ENCODE measurements at places on chromosomes 2 and 18.
A peak's percentile ranks its signal among the peaks of the same experiment; 100 is the strongest.

GRCh38 chr18:45059695-45060094 lies 379.0 kb downstream of the SETBP1 start:
- peak; percentile 68 for DNase-seq

DNA sequence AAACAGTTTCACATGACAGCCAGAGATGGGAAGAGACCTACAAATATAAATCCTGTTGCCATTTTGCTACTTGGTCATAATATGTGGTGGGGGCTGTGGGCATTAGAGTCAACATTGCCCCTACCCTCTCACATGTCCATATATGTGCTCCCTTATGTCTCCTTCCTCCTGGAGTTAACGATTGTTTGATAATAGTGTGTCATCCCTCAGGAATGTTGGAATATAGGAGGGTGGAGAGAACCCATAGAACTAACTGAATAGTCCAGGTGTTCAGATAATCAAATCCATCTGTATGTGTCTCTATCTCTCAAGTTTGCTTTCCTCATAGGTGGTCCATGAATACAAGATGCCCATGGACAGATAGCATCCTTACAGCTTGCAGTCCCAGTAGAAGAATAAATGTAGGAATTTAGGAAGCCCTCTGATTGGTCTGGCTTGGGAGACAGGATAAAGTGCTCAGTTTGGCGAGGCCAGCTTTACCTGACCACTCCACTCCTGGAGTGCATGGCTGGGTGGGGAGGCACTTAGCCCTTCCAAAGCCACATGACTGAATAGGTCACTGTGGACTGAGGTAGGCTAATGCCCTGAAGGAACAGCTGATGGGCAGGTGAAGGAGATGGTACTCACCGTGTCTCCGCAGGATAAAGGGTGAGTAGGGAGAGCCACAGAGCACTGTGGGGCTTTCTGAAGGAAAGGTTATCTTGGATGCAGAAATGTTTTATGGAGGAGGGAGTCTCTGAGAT lies 166.9 kb downstream of the CDCA7 start:
- no peak for DNase-seq

GRCh38 chr2:55408918-55409868 lies 10.5 kb downstream of the CCDC88A start:
- no peak for DNase-seq

DNA sequence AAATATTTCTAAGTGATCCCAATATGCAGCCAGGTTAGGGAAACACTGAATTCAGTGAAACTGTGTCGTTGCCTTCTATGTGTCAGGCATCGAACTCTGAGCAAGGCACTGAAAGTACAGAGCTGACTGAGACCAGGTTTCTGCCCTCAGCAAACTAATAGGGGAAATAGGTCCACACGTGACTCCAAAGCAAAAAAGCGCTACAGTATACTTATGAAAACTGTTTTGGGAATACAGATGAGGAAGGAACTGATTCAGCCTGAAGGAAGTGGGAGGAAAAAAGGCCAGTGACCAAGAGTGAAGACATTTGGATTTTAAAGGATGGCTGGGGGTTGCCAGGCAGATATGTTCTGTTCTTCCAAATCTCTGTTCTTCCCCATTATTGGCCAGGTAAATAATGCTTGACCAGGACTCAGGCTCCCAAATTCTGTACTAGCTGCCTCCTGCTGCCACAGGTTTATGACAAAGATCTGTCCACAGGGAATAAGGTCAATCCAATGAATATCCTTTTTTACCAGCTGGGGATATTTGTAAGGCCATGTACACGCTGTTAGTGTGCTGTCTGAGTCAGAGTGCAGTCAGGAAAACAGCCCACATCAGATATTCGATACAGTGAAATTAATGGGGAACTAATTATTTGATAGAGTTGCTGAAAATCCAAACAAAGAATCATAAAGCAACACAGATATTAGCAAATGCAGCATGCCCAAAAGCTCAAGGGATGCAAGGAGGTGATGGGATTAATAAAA lies 24.5 kb upstream of the INPP4A start:
- DNase-seq = no peak

- DNase-seq = no peak
Observed at GRCh38 chr18:43589611-43590151, 312.4 kb upstream of the SYT4 start.

GRCh38 chr18:36496022-36496421 lies 198.5 kb downstream of the FHOD3 start:
- DNase-seq = no peak

DNA sequence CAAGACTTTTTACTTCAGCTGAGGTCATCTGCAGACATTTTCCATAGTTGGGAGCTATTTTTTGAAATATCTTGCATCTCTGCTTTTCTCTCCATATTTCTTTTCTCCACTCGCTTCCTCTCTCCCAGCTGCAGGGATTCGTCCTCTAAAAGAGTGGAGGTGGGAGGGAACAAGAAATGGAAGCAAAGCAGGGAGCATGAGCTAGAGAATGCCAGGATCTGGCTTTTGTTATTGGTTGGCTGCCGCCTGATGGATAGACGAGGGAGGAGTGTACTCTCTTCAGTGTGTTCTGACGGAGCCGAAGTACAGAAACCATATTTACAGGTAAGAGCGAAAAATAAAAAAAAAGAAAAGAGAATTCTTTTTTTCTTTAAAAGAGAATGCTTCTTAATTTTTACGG lies at the start of gene CSRNP3:
CSRNP3 (plus strand) TSS at position 282 of the 400 bp plus-strand sequence. CDS start 125,368 bp downstream, outside the sequence.
- no peak for DNase-seq

DNA sequence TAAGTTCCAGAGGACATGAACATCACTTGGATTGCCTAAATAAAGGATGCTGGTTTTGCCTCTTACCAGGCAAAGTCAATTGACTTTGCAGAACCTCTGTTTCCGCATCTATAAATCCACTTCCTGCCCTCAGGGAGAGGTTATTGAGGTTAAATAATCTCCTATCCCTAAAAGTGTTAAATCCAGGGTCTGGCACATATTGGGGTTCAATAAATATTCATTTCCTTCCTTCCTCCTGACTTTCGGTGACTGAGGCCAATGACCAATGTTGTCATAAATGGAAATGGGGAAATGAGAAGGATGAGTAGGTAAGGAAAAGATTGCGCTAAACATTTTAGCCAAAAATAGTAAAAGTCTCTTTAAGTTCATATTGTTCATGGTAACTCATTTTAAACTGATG lies 16.0 kb downstream of the BCL2 start:
- DNase-seq = peak; percentile 71

DNA sequence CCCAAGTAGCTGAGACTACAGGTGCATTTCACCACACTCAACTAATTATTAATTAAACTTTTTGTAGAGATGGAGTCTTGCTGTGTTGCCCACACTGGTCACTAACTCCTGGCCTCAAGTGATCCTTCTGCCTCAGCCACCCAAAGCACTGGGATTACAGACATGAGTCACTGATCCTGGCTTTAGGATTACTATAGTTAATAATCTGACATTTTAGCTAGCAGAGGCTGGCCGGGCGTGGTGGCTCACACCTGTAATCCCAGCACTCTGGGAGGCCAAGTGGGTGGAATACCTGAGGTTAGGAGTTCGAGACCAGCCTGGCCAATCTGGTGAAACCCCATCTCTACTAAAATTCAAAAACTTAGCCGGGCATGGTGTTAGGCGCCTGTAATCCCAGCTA lies 39.5 kb downstream of the USP34 start:
- DNase-seq = no peak

- DNase-seq = no peak
Observed at GRCh38 chr18:25251068-25251467, 100.9 kb downstream of the ZNF521 start.

- DNase-seq = no peak
Observed at GRCh38 chr18:12470382-12471075, 62.8 kb downstream of the PRELID3A start.

DNA sequence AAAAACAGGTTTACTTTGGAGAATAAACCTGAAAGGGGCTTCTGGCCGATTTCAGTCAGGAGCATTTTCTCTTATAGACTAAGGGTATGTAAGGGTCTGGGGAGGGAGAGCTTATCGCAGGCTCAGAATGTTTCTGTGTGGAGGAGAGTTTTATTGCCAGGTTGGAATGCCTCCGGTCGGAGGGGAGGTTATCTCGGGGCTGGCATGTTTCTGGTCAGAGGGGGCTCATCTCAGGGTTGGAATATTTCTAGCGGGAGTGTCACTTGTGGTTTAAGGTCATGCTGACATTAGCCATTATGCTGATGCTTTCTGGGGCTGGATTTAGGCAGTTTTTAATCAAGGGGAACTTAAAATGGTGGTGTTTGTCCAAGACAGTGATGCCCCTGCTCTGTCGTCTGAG lies 333.6 kb downstream of the METTL4 start:
- no peak for DNase-seq

- no peak for DNase-seq
Observed at GRCh38 chr2:25115902-25116301, 52.5 kb downstream of the POMC start.

DNA sequence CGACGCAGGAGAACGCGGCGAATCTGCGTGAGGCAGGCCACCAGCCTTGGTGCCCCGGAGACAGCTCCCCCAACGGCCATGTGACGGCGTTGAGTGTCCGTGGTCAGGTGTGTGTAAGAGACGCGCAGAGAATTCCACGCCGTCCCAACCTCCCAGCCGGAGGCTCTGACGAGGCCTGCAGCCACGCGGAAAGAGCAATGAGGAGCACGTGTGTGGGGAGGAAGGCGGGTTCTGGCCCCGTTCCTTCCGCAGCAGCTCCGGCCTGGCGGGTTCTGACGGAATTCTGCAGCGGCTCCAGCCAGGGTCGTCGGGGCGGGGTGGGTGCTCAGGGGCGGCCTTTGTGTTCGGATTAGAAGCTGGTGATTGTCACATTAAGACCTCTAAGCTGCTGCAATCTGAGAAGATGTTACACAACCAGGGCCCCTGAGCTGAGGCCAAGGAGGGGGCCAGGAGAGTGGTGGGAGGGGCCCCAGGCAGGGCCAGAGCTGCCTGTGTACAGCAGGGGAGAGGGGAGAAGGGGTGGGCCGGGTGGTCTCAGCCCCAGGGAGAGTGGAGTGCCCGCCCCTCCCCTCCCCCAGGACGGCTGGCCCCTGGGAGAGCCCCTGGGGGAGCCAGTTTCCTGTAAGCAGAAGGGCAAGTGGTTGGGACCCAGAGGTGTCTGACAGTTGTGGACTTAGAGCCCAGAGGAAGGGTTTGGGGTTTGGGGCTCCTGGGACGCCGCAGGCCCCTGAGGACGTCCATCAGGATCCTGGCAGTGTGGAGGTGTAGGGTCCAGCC lies 5.1 kb upstream of the GAL3ST2 start:
- no peak for DNase-seq

- no peak for DNase-seq
Observed at GRCh38 chr18:63022429-63023022, 297.0 kb downstream of the BCL2 start.

DNA sequence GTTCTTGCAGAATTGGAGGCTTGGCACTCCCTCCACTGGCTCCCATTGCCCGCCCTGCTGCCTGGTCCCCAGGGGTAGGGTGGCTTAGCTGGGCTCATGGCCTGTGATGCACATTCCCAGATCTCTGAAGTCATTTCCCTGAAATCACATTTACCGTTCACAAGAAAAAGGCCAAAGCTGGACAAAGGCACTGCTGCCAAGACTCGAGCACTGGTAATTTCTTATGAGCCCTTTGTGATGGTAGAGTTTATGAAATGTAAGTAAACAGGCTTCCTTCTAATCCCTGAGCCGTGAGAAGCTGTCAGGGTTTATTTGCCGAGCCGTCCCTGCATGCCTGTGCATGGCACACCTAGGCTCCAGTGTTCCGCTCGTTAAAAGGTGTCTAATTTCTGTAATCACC lies 247.2 kb upstream of the EPAS1 start:
- no peak for DNase-seq

DNA sequence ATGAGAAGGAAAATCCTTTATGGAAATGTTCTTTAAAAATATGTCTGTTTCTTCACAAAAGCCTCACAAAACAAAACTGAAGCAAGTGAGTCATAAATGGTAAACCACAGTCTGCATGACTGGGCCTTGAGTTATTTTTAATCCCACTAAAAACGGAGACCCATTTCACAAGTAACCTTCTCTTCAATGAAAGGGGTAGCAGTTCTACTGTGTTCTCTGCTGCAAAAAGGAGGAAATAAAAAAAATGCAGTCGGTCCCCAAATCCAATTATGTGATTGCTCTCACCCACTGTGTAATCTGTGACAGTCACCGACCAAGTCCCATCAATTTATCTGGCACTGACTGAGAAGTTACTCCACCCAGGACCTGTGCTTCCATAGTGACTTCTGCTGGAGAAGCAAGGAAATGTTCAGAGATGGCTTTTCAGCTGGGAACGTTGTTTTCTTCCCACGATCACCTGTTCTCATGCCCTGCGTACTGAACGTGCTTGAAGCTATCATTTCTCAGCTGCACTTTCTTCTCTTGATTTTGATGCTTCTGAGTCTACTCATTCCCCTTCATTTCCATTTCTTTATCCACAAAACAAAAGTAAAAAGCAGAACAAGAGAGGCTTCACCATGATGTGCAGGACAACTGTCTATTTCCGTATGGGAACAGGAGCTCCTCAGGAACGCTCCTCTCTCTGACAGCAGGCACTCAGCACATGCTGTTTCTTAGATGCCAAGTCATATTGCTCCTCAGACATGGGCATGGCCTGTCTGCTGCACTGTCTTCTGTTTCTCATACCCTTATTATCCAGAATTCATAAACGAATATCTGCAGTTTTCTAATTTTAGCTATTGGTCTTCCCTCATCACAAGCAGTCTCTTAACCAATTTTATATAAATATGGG lies 80.0 kb upstream of the TMEM200C start:
- peak; percentile 72 for DNase-seq

GRCh38 chr2:1644427-1644826 lies 99.9 kb downstream of the PXDN start:
- DNase-seq = no peak

GRCh38 chr2:82215212-82215611 lies 1910.7 kb upstream of the LRRTM1 start:
- DNase-seq = no peak

GRCh38 chr2:11697103-11697871 lies 27.3 kb upstream of the NTSR2 start:
- peak; percentile 47 for DNase-seq

DNA sequence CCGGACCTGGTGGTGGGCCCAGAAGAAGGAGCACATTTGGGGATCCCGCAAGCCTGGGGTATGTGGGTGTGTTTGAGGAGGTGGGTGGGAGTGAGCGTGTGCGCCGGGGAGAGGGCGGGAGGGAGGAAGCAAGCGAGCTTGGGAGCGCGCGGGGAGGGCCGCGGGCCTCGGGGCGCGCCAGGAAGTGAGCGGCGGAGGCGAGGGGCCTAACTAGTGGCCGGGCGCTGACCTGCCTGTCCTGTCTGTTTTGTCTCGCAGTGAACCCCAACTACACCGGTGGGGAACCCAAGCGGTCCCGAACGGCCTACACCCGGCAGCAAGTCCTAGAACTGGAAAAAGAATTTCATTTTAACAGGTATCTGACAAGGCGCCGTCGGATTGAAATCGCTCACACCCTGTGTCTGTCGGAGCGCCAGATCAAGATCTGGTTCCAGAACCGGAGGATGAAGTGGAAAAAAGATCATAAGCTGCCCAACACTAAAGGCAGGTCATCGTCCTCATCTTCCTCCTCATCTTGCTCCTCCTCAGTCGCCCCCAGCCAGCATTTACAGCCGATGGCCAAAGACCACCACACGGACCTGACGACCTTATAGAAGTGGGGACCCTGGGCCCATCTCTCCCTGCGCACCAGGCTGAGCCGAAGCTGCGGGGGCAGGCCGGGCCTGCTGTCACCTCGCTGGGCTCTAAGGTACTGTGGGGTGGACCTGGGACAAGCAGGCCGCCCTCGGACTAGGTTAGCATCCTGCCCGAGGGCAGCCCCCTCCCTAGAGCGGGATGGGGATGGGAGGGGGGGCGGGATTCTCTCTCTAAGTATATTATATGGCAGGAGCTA lies 1.2 kb downstream of the HOXD4 start:
- no peak for DNase-seq
